ENCODE measurements at places on chromosomes 6 and 20. TPM values are rescaled to one million over a fixed set of nuclear protein-coding genes. Genes with fewer than 3 reads are reported as not detected.

Gene SLC17A9
- 0.59 TPM for polyA plus RNA-seq

Gene OXT
- 0.12 TPM for polyA plus RNA-seq

Gene CTSA
- polyA plus RNA-seq = 59.8 TPM

Gene MUC21
- polyA plus RNA-seq = 0.07 TPM

All from psoas muscle (tissue), 8 donors.